LHCN-M2 (cell line): ENCODE measurements at places on chromosomes 11 and 22. TPM values are rescaled to one million over a fixed set of nuclear protein-coding genes. Genes with fewer than 3 reads are reported as not detected.

The BTG4 gene
- 0.17 TPM in 1 of 2 replicates, not detected in the other for total RNA-seq

GRCh38 chr22:40634119-40634903 is 2.2 kb downstream of the MRTFA start:
- no peak for DNase-seq

DNA sequence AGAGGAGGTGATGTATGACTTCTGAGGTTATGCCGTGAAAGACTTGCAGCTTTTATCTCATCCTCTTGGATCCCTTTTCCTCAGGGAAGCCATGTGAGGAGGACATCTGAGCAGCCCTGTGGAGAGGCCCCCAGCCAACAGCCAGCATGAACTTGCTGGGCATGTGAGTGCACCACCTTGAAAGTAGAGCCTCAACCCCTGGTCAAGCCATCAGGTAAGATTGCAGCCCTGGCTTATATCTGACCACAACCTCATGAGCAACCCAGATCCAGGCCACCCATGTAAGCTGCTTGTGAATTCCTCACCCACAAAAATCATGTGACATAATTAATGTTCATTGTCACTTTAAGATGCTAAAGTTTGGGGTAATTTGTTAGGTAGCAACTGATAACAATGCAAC is 121.0 kb downstream of the MIAT start:
- no peak for DNase-seq

GRCh38 chr22:45683680-45684079 is 12.0 kb downstream of the ATXN10 start:
- DNase-seq: no peak
